ENCODE measurements at places on chromosomes 12 and 14. TPM values are rescaled to one million over a fixed set of nuclear protein-coding genes. Genes with fewer than 3 reads are reported as not detected.

DNA sequence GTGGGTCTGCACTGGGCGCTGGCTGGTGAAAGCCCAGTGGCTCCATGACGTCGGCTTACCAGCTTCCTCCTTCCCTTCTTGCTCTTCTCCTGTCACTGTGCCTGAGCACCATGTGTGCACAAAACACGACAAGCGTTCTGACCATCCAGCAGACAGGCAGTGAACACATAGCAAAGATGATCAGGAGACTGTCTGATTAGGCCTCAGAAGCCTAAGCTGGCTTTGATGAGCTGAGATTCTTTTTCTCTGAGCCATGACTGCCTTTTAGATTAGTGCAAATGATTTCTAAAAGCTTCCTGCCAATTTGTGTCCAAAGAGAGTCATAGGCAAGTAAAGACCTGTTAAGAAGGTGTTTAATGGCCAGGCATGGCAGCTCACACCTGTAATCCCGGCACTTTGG, 83.1 kb downstream of the AACS start:
- no peaks in the 10 kb centered on the region for H3K27me3 ChIP-seq
- DNase-seq, result no peak
- H3K4me1 ChIP-seq, result peaks cover 4% of the 10 kb centered on the region
- no peaks in the 10 kb centered on the region for H3K36me3 ChIP-seq
- H3K27ac ChIP-seq, result no peak overlapping the region

- H3K36me3 ChIP-seq, result no peaks in the 10 kb centered on the region
- peaks cover 48% of the 10 kb centered on the region for H3K4me1 ChIP-seq
- no peaks in the 10 kb centered on the region for H3K27me3 ChIP-seq
These were observed 1.6 kb downstream of the SLC16A7 start for GRCh38 chr12:59597385-59597781.

DNA sequence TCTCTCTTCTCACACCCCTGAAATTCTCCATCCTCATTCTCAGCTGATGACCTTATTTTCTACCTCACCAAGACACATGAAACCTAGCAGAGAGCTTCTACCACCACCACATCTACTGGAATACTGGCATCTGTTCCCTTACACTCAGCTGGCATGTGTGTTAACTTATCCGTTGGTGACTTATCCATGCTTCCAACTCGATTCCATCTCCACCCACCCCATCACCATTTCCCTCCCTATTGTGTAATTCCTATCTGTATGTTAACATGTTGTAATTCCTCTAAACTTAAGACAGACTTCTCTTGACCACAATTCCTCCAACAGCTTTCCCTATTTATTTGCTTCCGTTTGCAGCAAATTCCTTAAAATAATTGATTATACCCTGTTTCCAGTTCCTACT, 15.4 kb downstream of the C1S start:
- no peaks in the 10 kb centered on the region for H3K4me1 ChIP-seq
- no peak overlapping the region for H3K4me3 ChIP-seq
- no peak overlapping the region for H3K27ac ChIP-seq
- no peaks in the 10 kb centered on the region for H3K27me3 ChIP-seq

INHBC gene
- not detected for total RNA-seq

- no peak for DNase-seq
- no peaks in the 10 kb centered on the region for H3K36me3 ChIP-seq
- peaks cover 4% of the 10 kb centered on the region for H3K4me1 ChIP-seq
- H3K27me3 ChIP-seq, result no peaks in the 10 kb centered on the region
- no peak overlapping the region for H3K27ac ChIP-seq
These were observed 125.7 kb downstream of the SCARB1 start for GRCh38 chr12:124737772-124738635.

All from heart right ventricle (tissue), 16 donors.